GM06990 (cell line): ENCODE measurements at places on chromosomes 1 and 21.

- peak; percentile 69 for DNase-seq
These were observed 778 bp downstream of the EVI5 start for GRCh38 chr1:92784021-92784638.

DNA sequence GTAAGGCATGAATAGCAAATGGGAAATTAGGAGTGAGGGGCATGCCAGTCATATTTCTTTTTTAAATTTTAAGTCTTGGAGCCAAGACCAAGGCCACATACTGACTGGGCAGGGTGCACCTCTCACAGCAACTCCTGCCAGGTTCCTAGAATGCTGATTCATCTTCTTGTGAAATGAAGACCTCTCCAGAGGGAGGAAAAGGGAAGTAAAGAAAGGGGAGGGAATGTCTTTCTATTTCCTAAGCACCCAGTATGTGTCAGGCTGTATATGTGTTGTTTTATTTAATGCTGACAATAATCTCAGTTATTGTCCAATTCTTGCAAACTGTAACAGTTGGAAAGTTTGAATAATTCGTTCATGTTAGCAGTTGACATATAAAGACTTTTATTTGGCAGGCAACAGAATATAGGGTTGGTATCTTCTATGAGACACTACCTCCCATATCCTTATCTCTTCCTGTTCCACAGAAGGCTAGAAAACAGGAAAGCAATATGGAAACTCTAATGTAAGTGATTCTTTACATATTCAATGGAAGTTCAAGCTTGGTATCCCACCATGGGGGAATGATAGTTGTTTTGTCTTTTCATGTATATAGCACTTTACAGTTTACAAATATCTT is 259.1 kb upstream of the USP24 start:
- no peak for DNase-seq

DNA sequence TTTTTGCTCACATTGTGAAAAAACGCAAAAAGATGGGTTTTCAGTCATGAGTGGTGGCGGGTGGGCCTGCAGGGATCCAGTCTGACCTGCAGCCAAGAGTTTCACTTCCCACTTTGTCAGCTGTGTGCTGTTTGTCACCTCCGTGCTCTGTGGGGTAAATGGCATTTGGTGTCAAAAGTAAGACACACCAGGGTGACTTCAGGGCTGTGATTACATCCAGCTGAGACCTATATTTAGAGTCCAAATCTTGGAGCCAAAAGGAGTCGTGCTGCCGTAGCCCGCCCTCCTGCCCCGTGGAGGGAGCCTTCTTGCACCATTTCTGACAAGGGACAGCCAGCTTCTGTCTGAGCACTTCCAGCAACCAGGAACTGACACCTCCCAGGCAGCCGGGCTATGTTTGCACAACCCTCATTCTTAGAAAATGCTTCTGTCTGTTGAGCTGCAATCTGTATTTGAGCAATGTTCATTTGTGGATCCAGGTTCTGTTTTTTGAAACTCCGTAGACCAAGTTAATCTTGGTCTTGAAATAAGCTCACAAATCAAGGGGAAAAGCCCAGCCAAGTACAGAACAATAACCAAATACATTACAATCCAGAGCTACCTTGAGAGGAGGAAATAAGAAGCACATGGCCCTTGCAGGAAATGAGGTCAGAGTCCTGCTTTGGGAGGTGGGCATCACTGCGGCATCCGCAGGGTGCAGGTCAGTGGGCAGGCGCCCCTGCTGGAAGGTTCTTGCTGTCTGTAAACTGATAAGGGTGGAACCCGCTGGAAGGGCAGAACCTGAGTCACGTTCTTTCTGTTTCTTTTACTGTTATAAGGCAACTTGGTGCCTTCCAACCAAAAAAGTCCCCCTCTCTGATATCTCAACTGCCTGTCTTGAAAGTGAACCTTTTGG is 14.4 kb downstream of the ABCG1 start:
- peak; percentile 85 for DNase-seq

DNA sequence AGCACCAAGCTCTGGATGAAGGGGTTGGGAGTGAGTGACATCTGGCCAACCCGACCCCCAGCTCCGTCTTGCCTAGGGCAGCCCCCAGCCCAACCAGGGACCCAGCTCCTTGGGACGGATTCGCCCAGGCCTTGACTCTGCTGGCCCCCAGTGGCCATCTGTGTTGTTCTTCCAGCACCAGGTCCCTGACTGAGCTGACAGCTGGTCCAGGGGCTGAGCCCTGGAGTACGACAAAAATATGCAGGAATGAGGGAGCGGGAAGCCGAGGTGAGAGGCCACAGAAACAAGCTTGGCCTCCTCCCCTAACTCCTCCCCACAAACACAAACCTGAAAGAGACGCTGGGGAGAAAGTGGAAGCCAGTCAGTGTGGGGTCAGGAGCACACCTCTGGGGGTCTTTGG is 55.0 kb upstream of the PAX7 start:
- no peak for DNase-seq

DNA sequence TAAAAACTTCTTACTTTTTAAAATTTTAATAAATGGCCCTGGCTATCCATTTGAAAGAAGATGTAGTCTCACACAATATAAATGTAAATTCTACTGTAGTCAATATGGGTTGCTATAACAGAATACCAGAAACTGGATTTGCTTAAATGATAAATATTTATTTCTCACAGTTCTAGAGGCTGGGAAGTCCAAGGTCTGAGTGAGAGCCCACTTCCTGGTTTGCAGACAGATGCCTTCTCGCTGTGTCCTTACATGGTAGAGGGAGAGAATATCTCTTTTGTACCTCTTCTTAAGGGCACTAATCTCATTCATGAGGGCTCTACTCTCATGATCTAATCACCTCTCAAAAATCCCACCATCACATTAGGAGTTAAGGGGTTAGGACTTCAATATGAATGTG is 35.2 kb downstream of the EXO1 start:
- DNase-seq = no peak

GRCh38 chr1:151157067-151157531 is 650 bp downstream of the TNFAIP8L2 start:
- DNase-seq = peak; percentile 52

DNA sequence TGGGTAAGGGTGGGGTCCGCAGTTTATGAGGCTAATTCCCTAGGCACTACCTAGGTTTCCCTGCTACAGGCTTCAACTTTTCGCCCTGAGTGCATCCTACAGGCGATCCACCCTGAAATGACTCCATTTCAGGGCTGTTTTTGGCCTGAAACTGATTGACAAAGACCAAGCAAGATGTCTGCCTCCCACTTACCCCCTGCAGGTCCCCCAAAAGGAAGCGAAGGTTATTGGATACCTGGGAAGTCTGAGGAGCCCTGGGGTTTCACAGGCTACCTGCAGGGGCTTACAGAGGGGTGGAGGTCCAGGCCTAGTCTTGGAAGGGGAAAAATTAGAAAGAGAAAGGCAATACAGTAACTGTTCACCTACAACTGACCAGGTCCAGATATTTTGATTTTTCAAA is 3.3 kb upstream of the TBX15 start:
- DNase-seq = no peak

DNA sequence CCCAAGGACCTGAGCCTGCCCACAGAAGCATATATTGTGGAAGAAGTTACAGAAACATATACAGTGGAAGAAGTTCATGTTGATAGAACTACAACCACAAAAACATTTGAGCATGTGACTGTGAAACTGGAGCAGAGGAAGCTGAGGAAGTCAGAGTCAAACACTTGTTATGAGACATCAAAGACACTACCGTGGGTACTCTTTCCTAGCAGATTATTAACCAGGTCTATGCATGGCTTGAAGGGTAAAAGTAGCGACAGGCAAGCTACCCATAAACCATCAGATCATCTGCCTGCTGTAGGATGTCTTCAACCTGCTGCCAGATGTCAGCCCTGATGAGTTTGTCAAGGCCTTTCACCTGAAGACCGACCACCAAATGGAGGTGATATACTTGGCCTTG is 35.8 kb downstream of the IVNS1ABP start:
- DNase-seq = no peak

DNA sequence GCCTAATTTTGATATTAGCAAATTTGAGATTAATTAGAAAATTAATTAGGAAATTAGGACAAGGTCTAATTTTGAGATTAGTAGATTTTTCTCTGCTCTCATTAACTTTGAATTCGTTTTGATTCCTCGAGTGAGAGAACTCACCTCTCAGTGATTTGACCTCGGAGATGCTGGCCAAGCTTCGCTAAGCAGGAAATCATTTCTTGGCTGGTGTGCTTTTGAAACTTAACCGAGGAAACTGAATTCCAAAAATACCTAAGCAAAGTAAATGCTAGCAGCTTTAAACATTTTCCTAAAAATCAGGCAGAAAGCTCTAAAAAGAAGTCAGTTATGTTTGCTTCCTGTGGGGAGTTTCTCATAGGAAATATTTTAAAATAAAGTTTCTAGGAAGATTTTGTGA is 34.9 kb downstream of the CDC14A start:
- DNase-seq = no peak

GRCh38 chr21:39150877-39151276 is 32.4 kb downstream of the PSMG1 start:
- DNase-seq = no peak

- DNase-seq = no peak
These were observed 477.5 kb upstream of the DAB1 start for GRCh38 chr1:57901208-57901919.

GRCh38 chr1:235014756-235015155 is 113.9 kb downstream of the TOMM20 start:
- no peak for DNase-seq

- DNase-seq = no peak
These were observed 510.3 kb downstream of the NPHP4 start for GRCh38 chr1:5481889-5482288.

- no peak for DNase-seq
These were observed 144.1 kb downstream of the POU2F1 start for GRCh38 chr1:167364826-167365225.

GRCh38 chr21:15741510-15741909 is 11.7 kb downstream of the USP25 start:
- no peak for DNase-seq
